Breast epithelium (tissue), 4 donors: ENCODE measurements at places on chromosomes 7 and 10. TPM values are rescaled to one million over a fixed set of nuclear protein-coding genes. Genes with fewer than 3 reads are reported as not detected.

The MACC1 gene
- 0.32 TPM for total RNA-seq

The PRPF18 gene
- total RNA-seq = 36.7 TPM

The FFAR4 gene
- 0.33 TPM for total RNA-seq

GRCh38 chr10:128693493-128694131 is 567.4 kb upstream of the MKI67 start:
- no peaks in the 10 kb centered on the region for H3K36me3 ChIP-seq
- H3K4me3 ChIP-seq = no peak overlapping the region
- no peaks in the 10 kb centered on the region for H3K4me1 ChIP-seq
- no peak overlapping the region for H3K27ac ChIP-seq

- no peaks in the 10 kb centered on the region for H3K27me3 ChIP-seq
- peak overlapping the region; percentile 7 for H3K4me3 ChIP-seq
- peaks cover 2% of the 10 kb centered on the region for H3K4me1 ChIP-seq
- no peaks in the 10 kb centered on the region for H3K36me3 ChIP-seq
Measured at GRCh38 chr10:29731760-29732159, 97.0 kb upstream of the SVIL start.

GRCh38 chr7:78346827-78347226 is 548.3 kb downstream of the PHTF2 start:
- H3K4me1 ChIP-seq = no peaks in the 10 kb centered on the region
- H3K27ac ChIP-seq = no peak overlapping the region
- H3K36me3 ChIP-seq = no peaks in the 10 kb centered on the region
- no peaks in the 10 kb centered on the region for H3K27me3 ChIP-seq

- H3K4me3 ChIP-seq = no peak overlapping the region
- no peaks in the 10 kb centered on the region for H3K36me3 ChIP-seq
- H3K4me1 ChIP-seq = peaks cover 9% of the 10 kb centered on the region
- DNase-seq = peak; percentile 23
- H3K27ac ChIP-seq = no peak overlapping the region
Measured at GRCh38 chr7:101169838-101170551, 4.6 kb upstream of the VGF start.

DNA sequence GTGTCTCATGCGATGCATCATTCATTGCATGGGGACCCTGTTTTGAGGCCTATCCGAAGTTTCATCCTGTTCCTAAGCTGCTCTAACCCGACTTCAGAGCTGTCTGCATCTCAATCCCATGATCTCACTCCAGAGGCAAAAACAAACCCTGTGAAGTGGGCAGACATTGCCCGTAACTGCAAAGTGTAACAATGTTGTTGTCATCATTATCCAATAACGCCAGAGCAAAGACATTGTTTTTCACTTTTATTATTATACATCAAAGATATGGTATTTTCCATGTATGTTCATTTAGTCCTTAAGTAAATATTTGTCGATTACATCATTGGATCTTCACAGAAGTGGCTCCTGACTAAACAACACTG is 246.7 kb downstream of the KLF6 start:
- no peak for DNase-seq
- no peaks in the 10 kb centered on the region for H3K4me1 ChIP-seq
- H3K4me3 ChIP-seq = no peak overlapping the region
- H3K36me3 ChIP-seq = no peaks in the 10 kb centered on the region

- no peaks in the 10 kb centered on the region for H3K27me3 ChIP-seq
- DNase-seq = no peak
- H3K36me3 ChIP-seq = no peaks in the 10 kb centered on the region
Measured at GRCh38 chr10:7027237-7027912, 383.5 kb downstream of the SFMBT2 start.

GRCh38 chr7:95915731-95916130 is 143.4 kb downstream of the DYNC1I1 start:
- H3K27ac ChIP-seq = no peak overlapping the region
- no peaks in the 10 kb centered on the region for H3K27me3 ChIP-seq
- no peak for DNase-seq
- no peak overlapping the region for H3K4me3 ChIP-seq

DNA sequence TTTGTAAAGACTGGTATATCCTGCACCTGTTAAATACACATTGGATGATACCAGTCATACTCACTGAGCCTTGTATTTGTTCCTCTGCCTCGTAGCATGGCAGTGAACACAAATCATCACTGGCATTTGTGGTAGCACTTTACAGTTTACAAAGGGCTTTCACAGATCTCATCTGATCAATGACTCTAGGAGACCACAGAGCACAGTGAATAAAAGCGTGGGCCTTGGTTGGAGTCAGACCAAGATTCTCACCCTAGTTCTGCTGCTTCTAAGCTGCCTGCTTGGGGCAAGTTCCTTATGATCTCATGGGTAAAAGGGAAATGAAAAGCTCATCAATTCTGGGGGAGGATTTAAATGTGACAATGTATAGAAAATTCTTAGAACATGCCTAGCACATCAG is 129.9 kb upstream of the AGK start:
- DNase-seq = no peak
- H3K27me3 ChIP-seq = no peaks in the 10 kb centered on the region

DNA sequence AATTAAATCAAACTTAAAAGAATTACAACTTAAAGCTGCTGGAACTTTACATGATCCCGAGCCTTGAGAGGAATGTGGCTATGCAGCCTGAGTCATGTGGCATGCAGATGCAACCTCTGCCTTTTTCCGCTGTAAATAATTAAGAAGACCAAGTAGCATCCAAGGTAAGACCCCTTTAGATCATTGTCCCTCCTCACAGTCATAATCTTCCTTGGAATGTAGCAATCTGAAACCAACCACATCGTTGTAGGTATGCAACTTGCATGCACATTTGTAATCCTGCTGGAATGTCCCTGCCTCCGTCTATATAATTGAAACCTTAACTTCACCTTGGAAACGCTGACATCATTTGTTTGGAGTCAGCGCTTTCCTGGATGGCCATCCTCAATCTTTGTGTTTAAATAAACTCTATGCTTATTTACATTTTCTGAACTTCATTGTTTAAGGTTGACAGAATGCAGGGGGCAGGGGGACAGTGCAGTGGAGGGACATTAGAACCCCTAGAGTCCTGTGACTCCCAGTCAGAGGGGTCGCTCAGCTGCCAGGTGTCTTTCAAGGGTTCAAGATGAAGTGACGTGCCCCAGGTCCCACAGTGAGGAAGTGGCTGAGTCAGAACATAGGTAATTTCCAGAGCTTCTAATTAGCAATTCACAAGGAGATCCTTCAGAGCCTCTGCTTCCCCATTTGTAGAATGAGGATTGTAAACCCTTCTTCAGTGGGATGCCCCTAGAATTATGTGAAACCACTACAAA is 110.7 kb downstream of the RALA start:
- H3K36me3 ChIP-seq = no peaks in the 10 kb centered on the region
- DNase-seq = no peak
- H3K27ac ChIP-seq = peak overlapping the region; percentile 92
- peak overlapping the region; percentile 44 for H3K4me3 ChIP-seq
- H3K4me1 ChIP-seq = peaks cover 5% of the 10 kb centered on the region
